Heart left ventricle (tissue), 16 donors: ENCODE measurements at places on chromosomes 5 and 9.

DNA sequence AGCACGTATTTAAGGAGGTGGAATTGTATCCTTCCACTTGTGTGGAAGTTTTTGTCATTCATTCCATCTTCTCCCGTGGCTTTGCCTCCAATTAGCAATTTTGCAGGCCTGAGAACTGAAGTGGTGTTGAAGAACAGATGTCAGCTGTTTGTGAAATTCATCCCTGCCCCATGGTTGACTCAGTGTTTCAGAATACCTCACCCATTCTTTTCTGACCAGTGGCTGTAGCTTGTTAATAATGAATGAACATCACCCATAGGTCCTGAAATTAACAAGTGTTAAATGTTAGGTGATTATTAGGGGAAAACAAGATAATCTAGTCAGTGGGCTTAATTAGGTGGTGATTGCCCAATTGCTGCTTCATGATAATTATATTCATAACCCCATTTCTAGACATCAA lies 11.7 kb downstream of the ZNF462 start:
- no peak for DNase-seq

DNA sequence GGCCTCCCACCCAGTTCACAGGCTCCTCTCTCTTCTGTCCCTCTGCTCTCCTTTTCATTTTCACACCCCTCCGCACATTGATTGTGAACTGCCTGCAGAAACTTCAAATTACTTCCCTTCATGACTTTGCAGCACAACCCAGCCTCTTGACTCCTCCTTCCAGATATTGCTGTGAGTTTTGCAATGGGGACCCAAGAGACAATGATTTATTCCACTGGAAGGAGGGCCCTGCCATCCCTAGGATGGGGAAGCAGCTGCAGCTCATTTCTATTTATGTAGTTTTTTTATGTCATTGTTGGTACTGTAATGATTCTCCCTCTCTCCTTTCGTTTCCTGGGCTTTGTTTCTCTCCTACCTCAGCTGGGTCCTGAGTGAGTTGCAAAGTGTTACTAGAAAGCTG lies 364.9 kb downstream of the ICE1 start:
- DNase-seq = no peak

GRCh38 chr5:150358261-150359095 lies 981 bp downstream of the TCOF1 start:
- no peak for DNase-seq

DNA sequence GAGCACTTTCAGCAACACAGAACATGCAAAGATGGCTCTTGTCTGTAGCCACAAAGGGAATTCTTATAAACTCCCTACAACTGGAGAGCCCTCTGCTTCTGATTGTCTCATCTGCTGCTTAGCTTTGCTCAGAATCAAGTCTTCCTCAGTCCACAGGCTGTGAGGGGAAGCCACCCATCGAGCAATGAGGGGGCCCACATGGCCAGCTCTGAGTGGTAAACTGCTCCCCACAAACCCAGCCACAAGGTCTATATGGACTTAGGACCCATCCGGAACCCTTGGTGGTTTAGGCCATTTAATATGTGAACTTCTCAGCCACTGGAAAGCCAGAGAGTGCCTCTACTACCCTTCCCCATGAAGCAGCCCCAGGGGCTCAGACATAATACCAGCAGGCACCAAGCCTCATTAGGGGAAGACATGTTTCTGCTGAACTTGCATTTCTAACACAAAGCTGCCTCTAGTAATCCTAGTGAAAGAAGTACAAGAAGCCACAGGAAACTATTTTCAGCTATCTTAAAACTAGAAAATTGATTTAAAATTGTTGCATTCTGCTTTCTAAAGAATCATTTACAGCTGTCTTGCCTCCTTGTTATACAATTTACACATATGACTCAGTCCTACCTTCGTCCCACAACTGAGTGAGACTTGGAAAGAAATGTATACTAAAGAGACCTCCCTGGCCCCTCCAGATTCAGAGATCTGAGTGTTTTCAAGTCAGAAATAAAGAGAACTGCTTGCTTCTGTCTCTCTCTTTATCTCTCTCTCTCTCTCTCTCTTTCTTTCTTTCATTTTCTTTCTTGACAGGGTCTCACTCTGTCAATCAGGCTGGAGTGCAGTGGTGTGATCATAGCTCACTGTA lies 90.2 kb downstream of the ESM1 start:
- no peak for DNase-seq

DNA sequence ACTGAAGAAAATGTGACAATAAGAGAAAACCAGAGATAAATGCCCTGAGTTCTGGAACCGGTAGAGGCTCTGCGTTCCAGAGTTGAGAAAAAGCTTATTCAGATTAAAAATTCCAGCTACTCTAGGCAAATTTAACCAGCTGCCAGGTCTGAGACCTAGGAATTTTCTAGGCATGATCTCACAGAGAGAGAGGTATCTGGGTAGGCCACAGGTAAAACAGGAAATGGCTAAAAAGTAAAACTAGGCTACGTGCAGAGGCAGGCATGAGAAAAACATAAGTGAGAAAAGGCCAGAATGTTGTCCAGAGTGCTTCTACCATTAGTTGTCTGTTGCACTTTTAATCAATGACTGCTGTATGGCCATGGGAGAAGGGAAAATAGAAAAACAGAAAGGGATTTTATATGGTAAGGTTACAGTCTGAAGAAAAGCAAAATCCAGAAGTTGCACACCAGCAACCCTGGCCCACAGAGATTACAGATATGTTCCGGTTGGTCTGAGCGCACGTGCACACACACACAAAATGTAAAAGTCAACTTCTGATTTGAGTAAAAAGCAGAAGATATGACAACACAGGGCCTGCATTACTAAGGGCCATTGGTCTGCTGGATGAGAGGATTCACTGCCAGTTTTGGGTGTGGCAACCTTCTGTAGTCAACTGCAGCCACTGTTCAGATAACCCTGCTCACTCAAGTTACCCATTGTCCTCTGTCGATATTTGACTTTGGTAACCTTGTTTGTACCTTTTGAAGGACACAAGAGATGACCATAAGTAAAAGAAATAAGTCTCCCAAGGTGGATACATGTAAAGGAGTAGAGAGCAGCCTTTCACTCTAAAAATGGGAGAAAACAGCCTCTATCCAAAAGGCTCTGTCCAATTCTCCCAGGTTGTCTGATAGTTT lies 266.0 kb downstream of the DTWD2 start:
- no peak for DNase-seq

DNA sequence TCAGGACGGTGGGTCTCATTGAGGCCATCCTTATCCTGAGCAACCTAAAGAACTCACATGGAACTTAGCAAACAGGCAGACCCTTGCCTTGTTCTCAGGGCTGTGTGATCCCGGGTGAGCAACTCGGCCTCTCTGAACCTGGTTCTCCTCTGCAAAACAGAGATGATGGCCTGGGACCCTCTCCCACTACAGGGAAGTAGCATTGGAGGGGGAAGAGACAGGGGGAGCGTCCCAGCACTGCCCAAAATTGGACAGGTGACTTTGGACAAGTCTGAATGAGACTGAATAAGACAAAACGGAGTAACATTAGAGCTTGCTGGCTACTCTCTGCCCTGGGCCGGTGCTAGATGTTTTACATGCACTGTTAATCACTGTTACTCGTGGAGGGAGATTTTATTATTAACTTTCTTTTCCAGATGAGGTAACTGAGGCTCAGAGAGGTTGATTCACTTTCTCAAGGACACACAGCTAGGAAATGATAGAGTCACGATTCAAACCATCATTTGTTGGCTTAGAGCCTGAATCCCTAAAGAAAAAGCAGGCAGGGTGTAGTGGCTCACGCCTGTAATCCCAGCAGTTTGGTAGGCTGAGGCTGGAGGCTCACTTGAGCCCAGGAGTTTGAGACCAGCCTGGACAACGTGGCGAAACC lies 136.4 kb downstream of the C9orf50 start:
- DNase-seq = no peak
